ENCODE measurements at places on chromosomes 16 and 17.

DNA sequence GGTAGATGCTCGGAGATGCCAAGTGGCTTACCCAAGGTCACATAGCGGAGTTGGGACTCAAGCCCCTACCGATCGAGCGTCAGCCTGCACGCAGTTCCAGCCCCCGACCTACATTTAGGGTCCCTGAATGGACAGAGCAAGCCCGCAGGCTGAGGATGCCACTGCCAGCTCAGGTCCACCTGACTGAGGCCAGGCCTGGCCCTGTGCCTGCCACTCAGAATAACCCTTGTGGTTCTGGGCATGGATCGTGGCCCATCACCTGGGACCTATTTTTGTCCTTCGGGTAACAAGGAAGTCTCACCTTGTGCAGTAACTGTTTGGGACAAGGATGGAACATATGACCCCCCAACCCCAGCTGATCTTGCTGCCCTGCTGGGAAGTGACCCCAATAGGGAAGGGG is 17.1 kb downstream of the CDH16 start:
- DNase-seq, result no peak

DNA sequence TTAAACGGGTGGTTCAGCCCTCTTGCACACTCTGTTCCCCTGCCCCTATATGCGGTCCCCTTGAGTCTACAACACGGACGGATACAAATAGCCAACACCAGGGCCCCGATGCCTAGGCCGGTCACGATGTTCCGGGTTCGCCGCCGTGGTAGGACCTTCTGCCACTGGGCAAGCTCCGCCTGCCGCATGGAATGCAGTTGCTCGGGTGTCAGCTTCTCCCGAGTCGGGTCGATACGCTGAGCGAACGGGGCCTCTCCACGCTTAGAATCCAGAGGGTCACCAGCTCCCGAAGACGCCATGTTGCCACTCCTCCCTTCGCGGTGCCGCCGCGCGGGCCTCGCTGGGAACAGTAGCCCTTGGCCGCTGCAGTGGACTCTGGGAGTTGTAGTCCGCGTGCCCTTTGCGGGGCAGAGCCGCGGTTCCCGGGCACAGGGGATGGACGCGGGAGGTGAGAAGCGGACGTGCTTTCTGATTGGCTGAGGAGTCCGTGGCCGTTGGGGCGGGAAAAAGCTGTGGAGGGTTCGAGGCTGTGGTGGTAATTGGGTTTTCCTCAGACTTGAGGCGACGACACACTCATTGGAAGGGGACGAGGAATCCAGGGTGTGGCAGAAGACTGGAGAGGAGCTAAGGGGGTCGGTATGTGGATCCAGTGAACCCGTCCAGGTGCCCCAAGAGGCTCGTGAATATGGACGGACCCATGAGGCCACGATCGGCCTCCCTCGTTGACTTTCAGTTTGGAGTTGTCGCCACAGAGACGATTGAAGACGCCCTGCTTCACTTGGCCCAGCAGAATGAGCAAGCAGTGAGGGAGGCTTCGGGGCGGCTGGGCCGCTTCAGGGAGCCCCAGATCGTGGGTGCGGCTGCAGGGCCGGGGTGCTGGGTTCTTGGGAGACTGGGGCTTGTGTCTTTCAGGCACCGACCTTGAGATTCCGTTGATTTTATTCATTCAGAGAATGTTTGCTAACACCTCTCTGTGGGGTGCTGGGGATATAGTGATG is at the start of the genes CNTD1 and COA3:
TSS of gene CNTD1 (plus strand) at position 479 of the 998 bp plus-strand sequence. CDS start at position 686, 207 bp downstream.
TSS of gene COA3 (minus strand) at position 322 of the 998 bp plus-strand sequence. CDS start at position 299, 23 bp downstream.
- peak; percentile 92 for DNase-seq

DNA sequence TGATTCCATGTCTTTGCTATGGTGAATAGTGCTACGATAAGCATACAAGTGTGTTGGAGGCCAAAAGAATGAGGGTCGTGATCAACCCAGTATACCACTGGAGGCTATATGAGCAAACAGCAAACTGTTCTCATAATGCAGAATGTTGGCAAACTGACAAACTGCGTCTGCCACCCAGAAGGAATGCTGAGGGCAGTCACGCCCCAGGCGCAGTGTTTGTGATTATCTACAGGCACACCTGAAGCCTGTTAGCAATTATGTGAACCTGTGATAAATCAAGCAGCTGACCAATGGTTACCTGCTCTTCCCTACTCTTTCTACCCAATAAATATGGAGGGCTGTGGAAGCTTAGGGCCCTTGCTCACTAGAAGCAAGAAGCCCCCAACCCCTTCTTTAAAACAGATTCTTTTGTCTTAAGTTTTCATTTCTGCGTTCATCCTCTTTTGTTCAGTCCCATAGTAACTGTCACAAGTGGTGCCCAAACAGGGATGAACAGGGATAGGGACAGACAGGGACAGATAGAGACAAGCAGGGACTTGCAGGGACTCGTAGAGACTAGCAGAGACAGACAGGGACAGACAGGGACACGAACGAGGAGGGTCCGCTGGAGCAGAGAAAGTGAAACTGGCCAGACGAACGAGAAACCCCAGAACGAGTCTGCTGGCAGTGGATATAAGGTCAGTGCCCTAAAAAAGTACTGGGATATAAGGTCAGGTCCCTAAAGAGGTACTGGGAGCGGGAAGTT is 25.1 kb downstream of the CD300LG start:
- no peak for DNase-seq

DNA sequence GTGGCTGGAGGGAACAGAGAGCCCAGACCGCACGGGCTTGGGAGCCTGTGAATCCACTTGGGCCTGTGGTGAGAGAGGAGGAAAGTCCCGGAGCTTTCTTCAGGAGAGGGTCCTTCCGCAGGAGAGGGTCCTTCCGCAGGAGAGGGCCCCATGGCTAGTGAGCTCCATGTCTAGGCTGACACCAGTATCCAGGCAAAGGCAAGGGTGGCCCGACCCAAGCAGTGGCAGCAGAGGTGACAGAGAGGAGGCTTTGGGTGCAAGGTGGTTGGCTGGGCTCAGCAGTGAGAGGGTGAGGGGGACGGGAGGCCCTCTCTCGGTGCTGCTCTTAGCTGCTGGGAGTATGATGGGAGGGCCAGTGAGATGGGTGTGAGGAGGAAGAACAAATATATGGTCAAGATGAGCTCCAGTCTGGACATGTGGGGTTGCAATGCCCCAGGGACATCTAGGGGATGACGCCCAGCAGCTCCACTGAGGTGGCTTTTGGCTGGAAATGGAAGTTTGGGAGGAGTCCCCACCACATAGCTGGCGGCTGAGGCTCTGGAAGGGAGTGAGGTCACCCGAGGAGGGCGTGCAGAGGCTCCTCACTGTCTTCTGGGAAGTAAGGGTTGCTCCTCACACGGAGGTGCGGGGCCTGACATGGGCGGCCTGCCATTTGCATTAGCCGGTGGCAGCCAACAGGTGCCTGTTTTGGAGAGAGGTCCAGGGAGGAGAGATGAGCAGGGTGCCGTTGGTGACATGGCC is 2.3 kb upstream of the HSD3B7 start:
- DNase-seq, result no peak

GRCh38 chr17:80512233-80512632 is 32.4 kb upstream of the RPTOR start:
- no peak for DNase-seq

DNA sequence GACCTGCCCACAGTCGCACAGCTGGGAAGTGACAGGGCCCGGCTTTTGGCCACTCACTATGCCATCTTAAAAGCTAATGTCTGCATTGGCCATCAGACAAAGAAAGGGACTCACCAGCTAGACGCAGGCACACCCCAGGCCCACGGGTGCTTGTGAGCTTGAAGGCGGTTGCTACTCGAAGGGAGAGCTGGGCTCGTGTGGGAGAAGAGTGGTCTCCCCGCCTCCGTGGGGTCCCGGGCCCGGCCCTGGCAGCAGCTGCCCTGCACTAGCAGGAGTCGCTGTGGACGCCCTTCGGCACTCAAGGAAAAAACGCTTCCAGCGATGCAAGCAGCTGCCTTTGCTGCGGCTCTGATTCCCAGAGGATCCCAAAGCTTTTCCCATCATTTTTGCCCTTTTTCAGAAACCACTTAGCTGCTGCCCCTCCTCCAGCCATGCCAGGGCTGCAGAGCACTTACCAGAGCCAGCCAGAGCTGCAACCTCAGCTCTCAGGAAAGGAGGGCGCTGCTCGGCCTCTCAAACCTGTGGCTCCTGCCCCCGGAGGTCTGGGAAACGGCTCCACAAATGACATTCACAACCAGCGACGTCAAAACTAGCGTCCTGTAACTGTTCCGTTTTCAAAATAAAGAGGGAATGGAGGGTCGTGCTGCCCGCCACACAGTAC is 12.3 kb downstream of the TRPV1 start:
- no peak for DNase-seq

- DNase-seq, result peak; percentile 64
Measured at GRCh38 chr17:5499476-5500231, 13.3 kb downstream of the MIS12 start.

- DNase-seq, result no peak
Measured at GRCh38 chr16:50281391-50282009, 15.1 kb downstream of the ADCY7 start.

- no peak for DNase-seq
Measured at GRCh38 chr16:9518051-9518450, 426.6 kb downstream of the HAPSTR1 start.

DNA sequence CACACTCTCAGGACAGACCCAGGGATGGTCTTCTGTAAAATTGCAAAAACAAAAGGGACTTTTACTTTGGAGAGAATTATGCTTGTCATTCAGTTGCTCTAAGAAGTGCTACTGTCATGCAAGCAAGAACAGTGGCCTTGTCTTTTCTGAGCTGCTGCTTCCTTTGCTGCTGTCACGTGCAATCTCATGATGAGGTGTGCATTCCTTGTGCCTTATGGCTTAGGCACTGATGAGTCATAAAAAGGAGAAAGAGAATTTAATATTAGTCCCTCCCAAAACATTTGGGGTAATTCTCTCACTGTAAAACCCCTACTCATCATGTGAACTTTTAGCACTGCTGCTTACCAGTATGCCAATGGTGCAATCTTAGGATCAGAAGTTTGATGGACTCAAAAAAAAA is 2051.3 kb downstream of the TP53TG3F start:
- DNase-seq, result no peak

- no peak for DNase-seq
Measured at GRCh38 chr17:76438906-76439305, 14.0 kb downstream of the UBE2O start.

GRCh38 chr16:55042556-55043432 is 112.1 kb downstream of the IRX5 start:
- DNase-seq, result no peak

GRCh38 chr17:56883616-56884015 is 30.2 kb downstream of the TRIM25 start:
- no peak for DNase-seq
